ENCODE measurements at places on chromosomes 7 and 10. TPM values are rescaled to one million over a fixed set of nuclear protein-coding genes. Genes with fewer than 3 reads are reported as not detected.

SFTPA2 gene
- total RNA-seq = not detected

OR2A7 gene
- total RNA-seq = 0.68 TPM

TMED4 gene
- total RNA-seq = 55.1 TPM

EEPD1 gene
- total RNA-seq = 4.8 TPM

ST8SIA6 gene
- total RNA-seq = 0.24 TPM

KEL gene
- total RNA-seq = 0.79 TPM

ADRB1 gene
- 0.07 TPM for total RNA-seq

- DNase-seq = no peak
Measured at GRCh38 chr10:69359148-69359547, 57.6 kb downstream of the TACR2 start.

DNA sequence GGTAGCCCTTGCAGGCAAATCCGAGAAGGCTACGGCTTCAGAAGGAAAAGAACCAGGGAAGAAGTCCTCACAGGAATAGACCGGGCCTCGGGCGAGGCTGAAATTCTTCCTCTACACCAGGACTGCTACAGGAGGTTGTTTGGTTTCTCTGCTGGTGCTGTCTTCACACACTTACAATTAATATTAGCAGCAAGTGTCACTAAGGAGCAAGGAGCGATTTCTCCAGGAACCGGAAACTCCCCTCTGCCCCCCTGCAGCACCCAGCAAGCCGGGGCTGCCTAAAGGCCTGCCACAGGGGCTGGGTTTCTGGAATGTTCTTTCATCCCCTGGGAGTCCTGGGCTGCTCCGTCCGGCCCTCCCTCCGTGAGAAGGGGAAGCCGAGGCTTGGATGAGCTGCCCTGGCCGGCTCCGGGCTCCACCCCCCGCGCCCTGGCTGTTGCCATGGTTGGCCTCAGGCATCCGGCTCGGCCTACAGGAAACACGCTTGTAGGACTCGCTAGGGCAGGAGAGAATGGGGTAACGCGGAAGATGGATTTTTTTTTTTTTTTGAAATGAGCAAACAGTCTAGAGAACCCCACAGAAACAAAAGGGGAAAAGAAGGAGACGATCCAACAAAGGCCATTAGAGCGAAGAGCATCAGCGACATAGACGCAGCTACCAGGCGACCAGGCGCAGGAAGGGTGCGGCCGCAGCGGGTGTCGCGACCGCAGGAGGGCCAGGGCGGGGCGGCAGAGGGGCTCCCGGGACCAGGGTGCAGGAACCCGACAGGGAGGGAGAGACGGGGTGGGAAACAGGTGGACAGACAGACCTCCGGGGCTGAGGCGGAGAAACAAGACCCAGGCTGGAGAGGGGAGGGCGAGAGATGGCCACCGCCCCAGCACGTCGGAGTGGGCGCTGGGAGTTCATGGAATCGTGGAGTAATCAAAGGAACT, 33.0 kb downstream of the EN2 start:
- DNase-seq = no peak

DNA sequence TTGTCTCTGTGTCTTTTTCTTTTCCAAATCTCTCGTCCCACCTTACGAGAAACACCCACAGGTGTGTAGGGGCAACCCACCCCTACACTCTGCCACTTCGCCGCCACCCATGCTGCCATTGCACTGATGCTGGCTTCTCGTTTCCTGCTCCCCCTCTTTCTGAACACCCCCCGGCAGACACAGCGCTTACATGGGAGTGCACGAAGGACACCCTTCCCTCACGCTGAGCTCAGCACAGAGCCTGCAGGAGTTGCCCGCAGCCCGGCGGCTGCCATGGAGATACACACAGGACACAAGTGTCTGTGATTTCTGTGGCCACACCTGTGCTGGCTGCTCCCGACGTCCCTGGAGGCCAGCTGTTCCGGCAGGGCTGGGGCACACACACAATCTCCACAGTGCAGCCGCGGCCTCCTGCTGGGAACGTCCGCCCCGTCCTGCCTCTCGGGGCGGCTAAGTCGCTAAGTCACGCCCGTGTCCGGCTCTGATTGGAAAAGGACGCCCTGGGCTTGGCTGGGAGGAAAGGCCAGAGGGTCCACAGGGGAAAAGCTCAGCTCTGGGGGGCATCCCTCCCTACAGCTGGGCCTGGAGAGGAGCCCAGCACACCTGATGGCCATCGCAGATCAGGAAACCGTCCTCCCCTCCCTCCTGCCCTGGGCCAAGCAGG, 349.8 kb downstream of the PTPRN2 start:
- DNase-seq = no peak

DNA sequence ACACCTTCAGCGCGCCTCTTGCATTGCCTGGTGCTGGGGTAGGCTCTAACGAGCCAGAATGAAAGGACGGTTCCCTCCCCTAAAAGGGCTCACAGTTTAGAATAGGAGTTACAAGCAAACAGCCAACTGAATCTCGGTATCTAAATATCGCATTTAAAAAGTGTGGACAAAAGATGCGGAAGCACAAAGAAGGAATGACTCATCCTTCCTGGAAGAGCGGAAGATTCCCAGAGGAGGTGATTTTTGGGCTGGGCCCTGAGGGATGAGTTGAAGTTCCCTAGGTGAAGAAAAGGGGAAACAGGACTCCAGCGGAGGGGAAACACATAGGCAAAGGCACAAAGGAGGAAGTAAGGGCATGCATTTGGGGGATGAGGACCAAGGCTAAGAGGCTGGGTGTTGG, 29.9 kb downstream of the SRRM3 start:
- DNase-seq = no peak

GRCh38 chr7:1664711-1665548, 5.1 kb upstream of the ELFN1 start:
- DNase-seq = peak; percentile 57

DNA sequence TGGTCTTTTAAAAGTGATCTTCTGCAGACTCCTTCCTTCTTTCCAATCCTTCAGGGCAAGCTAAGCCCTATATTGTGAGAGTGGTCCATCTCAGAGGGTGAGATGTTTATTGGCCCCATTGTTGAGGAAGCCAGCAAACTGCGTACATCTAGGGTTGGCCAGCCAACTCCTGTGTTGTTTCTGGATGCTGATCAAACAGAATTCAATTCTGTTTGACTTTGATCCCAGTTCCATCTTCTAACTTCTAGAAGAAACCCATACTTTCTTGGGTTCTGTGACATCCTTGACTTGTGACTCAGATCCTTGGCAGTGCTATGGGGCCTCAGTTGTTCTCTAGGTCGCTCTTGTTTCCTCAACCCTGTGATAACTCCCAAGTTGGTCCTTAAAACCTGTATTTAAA, 116.2 kb downstream of the LSMEM1 start:
- no peak for DNase-seq

DNA sequence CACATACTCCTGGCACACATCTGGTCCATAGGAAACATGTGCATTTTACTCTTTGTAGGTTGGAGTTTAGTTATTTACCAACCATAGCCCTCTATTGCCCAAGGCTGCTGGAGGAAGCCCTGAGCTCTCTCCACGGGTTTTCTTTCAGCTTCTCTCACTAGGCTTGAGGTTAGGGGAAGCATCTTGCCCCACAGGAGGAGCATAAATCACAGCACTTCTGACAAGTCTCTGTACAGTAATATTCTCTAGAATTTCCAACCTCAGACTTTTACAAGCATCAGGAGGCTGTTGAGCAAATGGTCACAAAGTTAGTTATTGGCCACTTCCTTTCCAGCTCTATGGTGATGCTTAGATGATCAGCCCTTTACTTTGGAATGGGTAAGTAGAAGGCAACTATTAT, 122.9 kb upstream of the GLI3 start:
- no peak for DNase-seq

DNA sequence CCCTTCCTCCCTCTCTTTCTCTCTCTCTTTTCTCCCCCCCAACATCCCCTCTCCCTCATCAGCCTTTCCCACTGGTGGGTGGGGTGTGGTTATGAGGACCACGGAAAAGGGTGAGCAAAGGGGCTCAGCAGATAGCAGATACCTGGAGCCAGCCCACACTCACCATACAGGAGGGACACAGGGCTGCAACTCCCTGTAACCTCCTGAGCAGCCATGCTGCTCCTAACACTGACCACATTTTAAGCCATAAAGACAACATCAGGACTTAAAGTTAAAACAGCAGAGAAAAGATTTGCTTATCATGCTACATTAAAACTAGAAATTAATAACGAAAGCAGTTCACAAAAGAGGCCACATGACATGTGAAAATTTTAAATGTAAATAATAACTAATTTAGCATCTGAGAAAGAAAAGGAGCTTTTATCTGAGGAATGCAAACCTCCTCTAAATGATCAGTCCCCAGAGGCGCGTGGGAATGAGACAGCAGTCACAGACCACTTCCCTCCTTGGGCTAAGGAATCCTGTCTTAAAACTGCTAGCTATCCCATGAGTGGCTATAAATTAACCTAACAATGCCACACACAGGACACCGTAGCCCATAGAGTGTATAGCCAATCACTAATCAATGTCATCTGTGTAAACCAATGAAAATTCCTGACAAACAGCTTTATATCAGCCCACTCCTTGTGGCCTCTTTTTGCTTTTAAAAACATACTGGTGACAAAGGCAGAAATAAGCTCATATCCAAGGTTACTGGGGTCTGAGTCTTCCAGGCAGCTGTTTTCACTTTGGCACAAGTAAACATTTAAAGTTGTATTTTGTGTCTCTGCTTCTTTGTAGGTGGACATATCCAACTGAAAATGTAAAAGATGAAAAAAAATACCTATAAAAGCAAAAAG, 33.3 kb downstream of the PKD1L1 start:
- DNase-seq = no peak

DNA sequence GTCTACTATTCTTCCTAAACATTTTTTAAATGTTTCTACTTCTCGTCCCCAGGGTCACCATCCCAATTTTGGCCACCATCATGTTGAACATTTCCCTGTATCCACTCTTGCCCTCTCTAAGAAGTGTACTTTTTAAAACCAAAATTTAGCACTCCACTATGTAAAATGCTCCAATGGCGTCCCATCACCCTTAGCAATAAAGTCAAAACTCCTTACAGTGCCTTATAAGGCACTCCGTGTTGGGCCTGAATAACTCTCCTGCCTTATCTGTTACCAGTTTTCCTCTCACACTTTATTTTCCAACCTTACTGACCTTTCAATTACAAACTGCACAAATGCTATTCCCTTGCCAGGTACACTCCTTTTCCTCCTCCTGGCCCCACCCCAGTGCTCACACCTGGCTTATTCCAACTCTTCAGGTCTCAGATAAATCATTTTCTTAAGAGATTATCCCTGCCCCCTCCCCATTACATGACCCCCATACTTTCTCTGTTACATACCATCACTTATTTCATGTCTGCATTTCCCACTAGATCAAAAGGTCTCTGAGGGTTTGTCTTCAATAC, 1.3 kb downstream of the TMEM168 start:
- DNase-seq = no peak

DNA sequence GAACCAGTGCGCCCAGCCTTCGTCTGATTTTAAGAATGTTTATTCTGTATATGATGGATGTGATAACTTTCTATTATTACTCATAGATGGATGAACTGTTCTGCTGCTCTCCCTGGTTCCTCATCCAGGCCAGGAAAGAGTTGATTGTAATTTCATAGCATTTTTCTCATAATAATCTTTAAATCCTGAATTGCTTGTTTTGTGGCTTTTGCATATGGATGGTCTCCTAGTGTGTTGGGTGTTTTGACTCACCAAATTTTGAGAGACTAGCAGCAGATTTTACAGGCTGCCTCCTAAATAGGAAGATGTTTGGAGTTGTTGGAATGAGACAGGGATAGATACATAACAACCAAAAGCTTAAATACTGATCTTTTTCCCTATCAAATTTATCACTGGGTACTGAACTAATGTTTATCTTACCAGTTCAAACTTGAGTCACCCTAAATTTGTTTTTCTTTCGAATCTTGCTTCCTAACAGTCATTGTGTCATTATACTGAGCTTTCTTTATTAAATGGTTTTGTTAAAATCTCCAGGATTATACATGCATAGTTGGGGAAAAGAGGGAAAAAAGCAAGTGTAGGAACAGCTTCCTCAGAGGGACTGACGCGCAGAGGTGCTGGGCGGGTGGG, 106.0 kb upstream of the GATA3 start:
- DNase-seq = no peak

DNA sequence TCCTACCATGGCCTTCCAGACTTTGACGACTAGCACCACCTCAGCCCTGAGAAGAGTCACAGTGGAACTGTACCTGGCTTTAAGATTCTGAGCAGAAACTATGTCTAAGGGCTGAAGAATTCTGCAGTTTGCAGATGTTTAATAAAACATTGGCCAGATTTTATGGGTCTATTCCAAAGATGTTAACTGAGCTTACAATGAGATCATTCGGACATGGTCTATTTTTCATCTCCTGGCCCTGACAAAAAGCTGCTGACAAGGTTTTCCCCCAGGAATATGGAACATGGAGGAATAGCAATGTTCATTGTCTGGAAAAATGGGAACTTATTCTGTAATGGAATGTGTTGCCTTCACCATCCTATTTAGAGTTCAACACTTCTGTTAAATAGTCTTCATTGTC, 66.4 kb downstream of the PTF1A start:
- no peak for DNase-seq

DNA sequence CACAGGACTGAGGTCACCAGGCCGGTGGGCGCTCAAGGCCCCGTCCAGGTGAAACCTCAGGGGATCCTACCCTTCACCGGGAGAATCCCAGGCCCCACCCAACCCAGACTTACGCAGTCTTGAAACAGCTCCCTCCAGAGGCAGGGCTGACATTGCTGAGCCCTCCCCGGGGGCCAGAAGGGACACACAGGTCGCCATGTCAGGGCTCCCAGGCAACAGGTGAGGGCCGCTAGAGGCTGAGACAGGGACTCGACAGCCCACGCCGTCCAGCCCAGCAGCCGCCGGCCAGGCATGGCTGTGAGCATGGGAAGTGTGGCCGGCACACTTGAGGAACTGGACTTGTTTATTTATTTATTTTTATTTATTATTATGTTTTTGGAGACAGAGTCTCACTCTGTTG, 10.3 kb downstream of the MICALL2 start:
- no peak for DNase-seq

DNA sequence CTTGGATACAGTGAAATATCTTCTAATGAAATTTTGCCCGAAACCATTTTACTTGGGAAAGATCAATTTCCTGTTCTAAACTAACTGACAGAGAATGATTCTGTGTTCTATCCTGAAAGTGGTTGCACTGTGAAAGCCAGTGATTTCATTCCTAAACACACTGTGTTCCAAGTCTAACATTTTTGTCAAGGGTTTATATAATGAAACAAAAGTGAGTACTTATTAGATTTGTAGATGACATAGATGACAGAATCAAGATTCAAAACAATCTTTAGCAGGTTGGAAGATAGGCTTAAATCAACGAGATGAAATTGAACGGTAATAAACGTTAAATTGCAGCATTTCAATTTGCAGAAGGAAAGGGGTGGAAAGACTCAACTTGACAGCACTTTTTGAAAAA, 13.3 kb downstream of the KAT6B start:
- DNase-seq = no peak

- DNase-seq = no peak
Measured at GRCh38 chr10:54983255-54983654, 182.2 kb upstream of the PCDH15 start.

GRCh38 chr7:20786421-20786778, 286 bp downstream of the SP8 start:
- DNase-seq = no peak

All from chondrocyte (in vitro differentiated cells).